Uterus (tissue), 4 donors: ENCODE measurements at places on chromosomes 2 and 18. TPM values are rescaled to one million over a fixed set of nuclear protein-coding genes. Genes with fewer than 3 reads are reported as not detected.

DNA sequence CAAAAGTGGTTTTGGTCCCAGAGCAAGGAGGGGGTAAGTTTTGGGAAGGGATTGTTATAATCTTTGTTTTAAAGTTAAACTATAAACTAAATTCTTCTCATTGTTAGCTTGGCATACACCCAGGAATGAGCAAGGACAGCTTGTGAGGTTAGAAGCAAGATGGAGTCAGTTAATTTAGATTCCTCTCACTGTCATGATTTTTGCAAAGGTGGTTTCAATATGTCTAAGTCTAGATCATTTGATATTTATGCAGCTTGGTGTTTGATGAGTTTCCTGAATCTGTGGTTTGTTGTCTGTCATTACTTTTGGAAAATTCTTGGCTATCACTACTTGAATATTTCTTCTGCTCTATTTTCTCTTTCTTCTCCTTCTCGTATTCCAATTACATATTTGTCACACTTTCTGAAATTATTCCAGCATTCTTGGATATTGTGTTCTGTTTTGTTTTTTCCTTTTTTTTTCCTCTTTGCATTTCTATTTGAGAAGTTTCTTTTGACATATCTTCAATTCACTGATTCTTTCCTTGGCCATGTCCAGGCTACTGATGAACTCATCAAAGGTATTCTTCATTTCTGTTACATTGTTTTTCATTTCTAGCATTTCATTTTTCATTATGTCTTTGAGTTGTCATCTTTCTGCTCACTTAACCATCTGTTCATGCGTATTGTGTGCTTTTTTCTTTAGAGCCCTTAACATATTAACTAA, 5.1 kb downstream of the SP140 start:
- no peak overlapping the region for H3K27ac ChIP-seq
- no peaks in the 10 kb centered on the region for H3K27me3 ChIP-seq
- H3K4me3 ChIP-seq: no peak overlapping the region
- no peak for DNase-seq
- no peaks in the 10 kb centered on the region for H3K4me1 ChIP-seq

DNA sequence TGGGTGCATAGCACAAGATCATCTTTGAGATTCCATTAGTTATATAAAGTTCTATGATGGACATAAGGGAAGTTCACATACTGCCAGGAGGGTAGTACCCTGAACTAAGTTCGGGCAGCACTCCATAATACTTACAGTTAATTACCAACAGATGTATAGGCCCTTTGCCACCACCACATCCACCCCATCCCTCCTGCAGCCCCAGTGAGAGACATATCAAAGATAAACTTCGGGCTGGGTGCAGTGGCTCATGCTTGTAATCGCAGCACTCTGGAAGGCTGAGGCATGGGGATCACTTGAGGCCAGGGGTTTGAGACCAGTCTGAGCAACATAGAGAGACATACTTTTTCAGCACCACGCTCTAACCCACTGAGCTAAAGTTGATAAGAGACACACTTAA, 46.4 kb upstream of the NPAS2 start:
- no peak overlapping the region for H3K4me3 ChIP-seq
- no peak overlapping the region for H3K27ac ChIP-seq
- H3K4me1 ChIP-seq: no peaks in the 10 kb centered on the region

DNA sequence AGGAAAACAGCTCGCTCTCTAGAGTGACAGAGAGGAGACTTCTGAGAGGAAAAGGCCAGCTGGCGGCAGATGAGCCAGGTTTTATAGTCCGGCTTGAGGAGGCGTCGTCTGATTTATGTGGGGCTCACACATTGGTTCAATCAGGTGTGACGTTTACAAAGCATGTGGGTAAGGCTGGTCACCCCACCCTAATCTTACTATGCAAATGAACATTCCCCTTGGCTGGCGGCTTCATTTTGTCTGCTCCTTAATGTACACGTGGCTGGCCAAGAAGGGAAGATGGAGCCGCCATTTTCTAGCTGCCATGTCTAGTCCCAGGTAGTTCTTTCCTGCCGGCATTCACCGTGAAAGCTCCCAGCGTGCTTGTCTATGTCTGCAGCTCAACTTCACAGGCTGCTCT, 299.1 kb upstream of the SPRED2 start:
- H3K36me3 ChIP-seq: no peaks in the 10 kb centered on the region
- no peak overlapping the region for H3K27ac ChIP-seq
- no peak overlapping the region for H3K4me3 ChIP-seq

The TUBB8B gene
- not detected for total RNA-seq

DNA sequence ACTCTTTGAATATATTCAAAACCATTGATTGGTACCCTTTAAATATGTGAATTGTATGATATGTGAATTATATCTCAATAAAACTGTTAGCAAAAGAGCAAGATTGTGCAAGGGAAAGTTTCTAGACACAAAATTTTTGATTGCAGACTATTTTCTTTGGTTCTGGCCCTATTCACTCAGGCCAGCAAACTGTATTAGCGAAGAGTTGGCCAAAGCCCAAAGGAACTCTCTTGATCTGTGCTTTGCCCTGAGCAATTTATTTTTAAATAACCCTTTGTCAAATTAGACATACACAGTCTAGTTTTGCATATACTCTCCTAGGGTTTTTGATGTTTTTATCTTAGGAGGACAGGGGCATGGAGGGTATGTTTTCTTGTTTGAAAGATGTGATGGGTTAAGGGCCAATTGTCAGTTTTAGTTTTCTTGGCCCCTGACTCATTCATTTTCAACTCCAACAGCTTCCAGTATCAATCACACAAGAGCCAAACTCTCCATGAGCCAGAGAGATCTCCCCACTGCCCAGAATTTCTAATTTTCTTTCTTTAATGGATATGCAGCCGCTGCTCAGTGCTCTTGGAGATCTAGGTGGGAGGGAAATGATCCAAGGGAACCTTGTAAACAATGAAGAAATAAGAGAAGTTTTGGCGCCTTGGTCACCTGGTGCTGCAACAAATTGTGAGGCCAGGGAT, 231.5 kb downstream of the SRBD1 start:
- no peaks in the 10 kb centered on the region for H3K36me3 ChIP-seq
- H3K27ac ChIP-seq: no peak overlapping the region
- H3K4me3 ChIP-seq: no peak overlapping the region
- no peaks in the 10 kb centered on the region for H3K27me3 ChIP-seq
- no peaks in the 10 kb centered on the region for H3K4me1 ChIP-seq

DNA sequence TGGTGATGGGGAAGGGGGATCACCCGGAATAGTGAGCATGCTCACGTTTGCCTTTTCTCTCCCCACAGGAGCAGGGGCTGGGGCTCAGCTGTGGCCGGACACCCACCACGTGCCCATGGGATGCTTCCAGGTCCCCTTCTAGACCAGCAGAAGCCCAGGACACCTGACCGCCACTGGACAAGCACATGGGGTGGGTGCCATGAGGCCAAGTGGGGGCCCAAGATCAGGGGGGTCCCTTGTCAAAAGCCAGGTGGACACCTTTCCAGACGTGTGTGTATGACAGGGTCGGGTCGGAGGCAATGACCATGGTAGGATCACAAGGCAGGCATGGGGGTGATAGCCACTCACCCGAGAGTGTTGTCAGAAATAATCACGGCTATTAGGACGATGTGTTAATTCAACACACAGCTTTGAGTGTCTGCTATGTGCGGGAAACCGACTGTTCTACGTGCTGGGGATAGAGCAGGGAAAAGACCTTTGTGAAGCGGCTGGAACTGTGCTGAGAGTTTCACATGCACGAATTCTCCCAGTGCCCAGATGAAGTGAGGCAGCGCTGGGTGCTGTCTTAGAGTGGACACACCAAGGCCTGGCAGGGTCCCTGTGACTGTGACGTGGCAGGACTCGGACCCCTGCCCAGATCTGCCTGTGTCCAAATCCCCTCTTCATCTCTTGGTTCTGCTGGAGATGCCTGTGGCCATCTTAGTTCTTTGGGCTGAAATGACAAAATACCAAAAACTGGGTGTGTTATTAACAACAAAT, 244.7 kb downstream of the NDUFA10 start:
- no peak overlapping the region for H3K4me3 ChIP-seq
- H3K4me1 ChIP-seq: no peaks in the 10 kb centered on the region
- no peaks in the 10 kb centered on the region for H3K36me3 ChIP-seq
- H3K27ac ChIP-seq: no peak overlapping the region

- DNase-seq: no peak
- no peak overlapping the region for H3K27ac ChIP-seq
- no peaks in the 10 kb centered on the region for H3K36me3 ChIP-seq
- H3K27me3 ChIP-seq: no peaks in the 10 kb centered on the region
- no peak overlapping the region for H3K4me3 ChIP-seq
- H3K4me1 ChIP-seq: no peaks in the 10 kb centered on the region
Measured at GRCh38 chr18:59416818-59417217, 57.8 kb upstream of the LMAN1 start.

- H3K36me3 ChIP-seq: no peaks in the 10 kb centered on the region
- no peaks in the 10 kb centered on the region for H3K4me1 ChIP-seq
- DNase-seq: no peak
- no peak overlapping the region for H3K27ac ChIP-seq
- H3K4me3 ChIP-seq: no peak overlapping the region
Measured at GRCh38 chr2:47096451-47096850, 58.7 kb downstream of the STPG4 start.

The TRIM43 gene
- not detected for total RNA-seq

The GYPC gene
- 48.0 TPM for total RNA-seq

DNA sequence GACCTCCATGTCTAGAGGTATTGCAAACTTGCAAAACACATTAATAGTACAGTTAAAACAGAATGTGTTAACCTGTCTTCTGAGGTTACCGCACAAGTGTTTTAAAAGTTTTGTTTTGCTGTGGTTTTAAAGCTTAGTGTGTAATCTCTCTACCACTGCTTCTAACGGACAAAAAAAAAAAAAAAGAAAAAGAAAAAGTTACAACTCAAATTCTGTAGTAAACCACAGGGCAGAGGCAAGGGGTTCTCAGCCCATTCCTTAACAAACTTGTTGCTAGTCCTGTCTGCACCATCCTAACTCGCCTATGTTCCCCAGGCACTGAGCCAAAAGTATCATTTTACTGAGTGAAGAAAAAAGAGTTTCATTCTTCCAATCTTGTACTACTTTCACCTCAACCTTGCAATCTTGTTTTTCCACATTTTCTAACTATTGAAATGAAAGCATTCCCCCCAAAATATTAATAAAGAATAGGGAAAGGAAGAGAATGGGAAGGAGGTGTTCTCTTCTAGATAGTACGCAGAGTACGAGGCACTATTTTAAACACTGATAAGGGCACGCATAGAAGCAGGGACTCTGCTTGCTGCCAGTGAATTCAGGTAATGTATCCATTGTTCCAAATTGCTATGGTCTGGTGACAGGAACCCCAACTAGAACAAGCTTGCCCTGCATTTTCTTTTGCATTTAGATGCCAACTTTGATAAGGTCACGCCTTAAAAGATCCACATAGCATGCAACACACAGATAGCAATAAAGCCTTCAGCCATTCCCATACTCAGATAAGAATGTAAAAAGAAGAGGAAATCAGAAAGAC, 47.1 kb downstream of the IKZF2 start:
- DNase-seq: no peak
- no peaks in the 10 kb centered on the region for H3K36me3 ChIP-seq
- no peaks in the 10 kb centered on the region for H3K27me3 ChIP-seq
- no peaks in the 10 kb centered on the region for H3K4me1 ChIP-seq
- H3K27ac ChIP-seq: no peak overlapping the region
